Sigmoid colon (tissue), 7 donors: ENCODE measurements at places on chromosomes 16 and 17. TPM values are rescaled to one million over a fixed set of nuclear protein-coding genes. Genes with fewer than 3 reads are reported as not detected.

DNA sequence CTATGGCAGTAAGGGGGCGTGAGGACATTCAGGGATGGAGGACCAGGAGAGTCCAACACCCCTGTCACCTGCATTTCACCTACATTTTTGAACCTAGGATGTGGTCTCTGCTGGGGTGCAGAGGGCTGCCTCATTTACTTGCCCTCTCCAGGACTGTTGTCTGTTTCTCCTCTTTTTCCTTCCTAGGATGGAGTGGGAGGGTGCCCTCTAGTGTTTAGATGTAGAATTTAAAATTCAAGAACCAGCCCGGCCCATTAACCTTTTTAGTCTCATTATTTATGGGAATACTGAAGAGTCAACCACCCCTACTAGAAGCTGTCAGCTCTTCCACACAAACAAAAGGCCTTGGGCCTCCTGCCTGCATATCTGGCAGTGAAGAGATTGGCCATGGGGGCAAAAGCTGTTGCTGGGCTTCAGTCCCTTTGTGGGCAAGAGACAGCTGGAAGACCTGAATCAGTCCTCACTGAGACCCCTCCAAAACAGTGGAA lies 2.5 kb upstream of the STARD3 start:
- DNase-seq, result no peak

- no peak for DNase-seq
Observed at GRCh38 chr17:3729881-3730280, 6.2 kb downstream of the HASPIN start.

DNA sequence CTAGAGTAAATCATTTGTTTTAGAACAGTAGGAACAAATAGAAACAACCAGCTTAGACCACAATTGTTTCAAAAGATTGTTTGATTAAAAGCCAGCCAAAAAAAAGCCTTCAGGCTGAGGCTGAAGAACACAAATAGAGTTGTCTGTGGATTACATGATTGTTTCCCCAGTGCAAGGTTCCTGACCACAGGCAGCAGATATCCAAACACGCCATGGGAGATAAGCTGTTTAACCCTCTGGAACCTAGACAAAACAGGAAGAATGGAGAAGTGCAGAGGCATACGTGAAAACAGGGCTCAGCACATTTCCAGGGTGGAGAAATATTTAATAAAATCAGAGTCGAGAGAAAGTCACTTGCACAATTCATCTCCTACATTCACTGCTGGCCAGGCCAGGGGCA lies 21.0 kb downstream of the ATPAF2 start:
- DNase-seq, result peak; percentile 6

- no peak for DNase-seq
Observed at GRCh38 chr17:38653679-38654078, 21.1 kb downstream of the EPOP start.

DNA sequence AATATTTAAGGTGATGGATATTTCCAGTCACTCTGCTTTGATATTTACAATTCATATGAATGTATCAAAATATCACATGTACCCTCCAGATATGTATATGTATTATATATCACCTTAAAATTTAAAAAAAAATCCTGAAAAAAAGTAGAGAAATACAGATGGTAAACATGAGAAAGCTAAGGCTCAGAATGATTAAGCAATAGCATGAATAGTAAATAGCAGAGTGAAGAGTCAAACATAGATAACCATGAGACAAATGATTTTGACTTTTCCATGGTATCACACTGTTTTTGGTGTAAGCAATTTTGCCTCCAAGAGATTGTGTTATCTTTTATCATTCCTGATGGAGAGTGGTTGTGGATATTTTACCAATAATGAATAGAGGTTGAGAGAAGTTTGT lies 868.8 kb downstream of the CDH11 start:
- DNase-seq, result no peak

DNA sequence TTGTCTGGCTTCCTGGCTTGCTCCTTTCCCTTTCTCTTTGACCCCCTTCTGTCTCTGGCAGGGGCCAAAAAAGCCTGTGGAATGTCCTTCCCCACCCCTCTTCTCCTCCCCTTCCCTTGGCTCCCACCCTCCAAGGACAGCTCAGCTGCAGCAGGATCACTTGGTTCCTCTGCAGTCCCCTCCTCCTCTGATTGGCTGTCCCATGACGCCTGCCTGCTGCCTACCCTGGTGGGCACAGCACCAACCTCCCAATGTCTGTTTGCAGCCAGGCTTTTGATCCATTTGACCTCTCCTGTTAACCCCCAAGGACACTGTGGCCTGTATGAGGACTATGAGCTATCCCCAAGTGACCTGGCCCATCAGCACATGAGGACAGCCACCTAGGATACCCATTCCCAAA lies 14.8 kb upstream of the MTMR4 start:
- DNase-seq, result no peak

DNA sequence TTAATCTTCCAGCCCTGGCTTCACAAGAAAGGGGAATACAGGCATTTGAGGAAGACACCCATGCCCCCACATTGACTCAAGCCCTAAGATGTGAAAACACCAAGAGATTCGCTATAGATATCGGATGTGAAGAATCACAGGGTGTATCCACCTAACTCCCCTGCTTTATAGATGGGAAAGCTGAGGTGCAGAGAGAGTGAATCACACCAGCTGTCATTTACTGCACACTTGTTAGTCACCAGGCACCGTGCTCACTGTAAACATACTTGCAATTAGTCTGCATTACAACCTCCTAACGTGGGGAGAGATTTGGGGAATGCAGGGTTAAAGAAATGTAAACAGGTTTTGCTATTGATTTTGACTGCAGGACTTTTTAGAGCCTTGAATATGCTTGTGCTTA lies 325.5 kb downstream of the C16orf95 start:
- DNase-seq, result peak; percentile 12

- no peak for DNase-seq
Observed at GRCh38 chr17:1552932-1553331, 9.7 kb downstream of the PITPNA start.

DNA sequence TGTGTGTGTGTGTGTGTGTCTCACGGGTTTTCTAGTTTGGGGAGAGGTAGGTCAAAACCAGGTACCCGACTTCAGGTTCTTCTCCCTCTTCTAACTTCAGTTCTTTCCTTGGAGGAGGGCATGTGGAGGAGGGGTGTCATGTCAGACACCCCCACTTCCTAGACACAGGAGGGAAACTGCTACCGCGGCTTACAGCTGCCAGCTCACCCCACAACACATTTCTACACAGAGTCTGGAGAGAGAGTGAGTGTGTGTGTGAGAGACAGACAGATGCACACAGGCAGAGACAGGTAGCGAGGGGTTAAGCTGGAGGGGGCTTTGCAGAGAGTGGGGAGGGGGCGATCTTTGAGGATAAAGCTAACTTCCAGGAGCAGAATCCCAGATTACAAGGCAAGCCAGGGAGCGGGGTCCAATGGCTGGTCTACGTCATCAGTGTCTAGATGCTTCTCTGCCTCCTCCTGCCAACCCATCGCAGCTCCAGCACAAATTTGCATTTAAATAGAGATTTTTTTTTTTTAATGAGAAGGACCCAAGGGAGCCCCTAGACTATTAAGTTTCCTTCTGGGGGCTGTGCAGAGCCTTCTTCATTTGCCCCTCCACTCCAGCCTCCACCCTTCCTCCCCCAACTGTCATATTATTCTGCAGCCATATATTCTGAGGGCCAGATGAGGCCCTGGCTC lies 48.9 kb downstream of the MRM1 start:
- DNase-seq, result no peak

DNA sequence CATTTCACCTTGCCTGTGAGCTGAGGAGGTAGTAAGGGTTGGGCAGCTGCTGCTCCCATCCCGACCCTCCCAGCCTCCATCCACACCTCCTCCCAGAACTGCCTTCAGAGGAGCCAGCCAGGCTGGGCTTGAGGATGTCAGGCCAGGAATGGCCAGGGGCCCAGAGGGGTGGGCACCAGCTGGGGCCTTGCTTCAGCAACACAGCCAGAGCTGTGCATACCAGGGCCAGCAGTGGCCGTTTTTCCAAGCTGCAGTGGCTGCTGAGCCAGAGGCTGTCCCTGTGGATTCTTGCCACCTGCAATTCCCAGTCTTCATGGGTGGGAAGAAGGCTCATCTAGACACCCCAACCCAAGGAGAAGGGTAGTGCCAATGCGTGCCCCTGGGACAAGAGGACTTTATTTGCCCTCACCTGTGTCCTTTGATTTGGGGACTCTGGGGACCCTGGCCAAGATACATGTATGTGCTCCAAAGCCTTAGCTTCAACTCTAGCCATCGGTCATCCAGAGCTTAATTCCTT lies 153.4 kb upstream of the SDK2 start:
- DNase-seq, result no peak

MT1X gene
- 513 TPM for polyA plus RNA-seq

CACNB1 gene
- 11.6 TPM for polyA plus RNA-seq

MT1H gene
- polyA plus RNA-seq, result 581 TPM

CACNG1 gene
- not detected for polyA plus RNA-seq

ACSM5 gene
- polyA plus RNA-seq, result 4.2 TPM

SYT17 gene
- 4.2 TPM for polyA plus RNA-seq
